OCI-LY7 (cell line): ENCODE measurements at places on chromosomes 5 and 9. TPM values are rescaled to one million over a fixed set of nuclear protein-coding genes. Genes with fewer than 3 reads are reported as not detected.
A peak's percentile ranks its signal among the peaks of the same experiment; 100 is the strongest.

DNA sequence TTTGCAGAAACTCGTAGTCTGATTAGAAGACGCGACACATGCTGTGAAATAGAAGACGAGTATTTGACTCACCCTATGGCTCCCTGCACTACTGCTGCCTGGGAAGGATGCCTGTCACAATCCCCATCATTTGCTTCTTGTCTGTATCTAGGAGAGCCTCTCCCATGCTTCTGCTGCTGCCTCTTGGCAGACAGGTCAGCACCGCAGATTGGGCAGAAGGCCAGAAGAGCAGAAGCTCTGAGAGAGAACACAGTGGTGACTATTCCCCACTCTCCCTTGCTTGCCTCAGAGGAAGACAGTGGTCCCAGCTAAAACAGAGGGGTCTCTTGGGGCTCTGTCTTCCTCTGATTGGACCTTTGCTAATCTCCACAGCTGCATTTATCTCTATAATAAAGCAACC, 84.0 kb upstream of the SMIM32 start:
- DNase-seq, result no peak

GRCh38 chr5:10583663-10584572, 20.0 kb downstream of the ANKRD33B start:
- DNase-seq, result peak; percentile 52

DNA sequence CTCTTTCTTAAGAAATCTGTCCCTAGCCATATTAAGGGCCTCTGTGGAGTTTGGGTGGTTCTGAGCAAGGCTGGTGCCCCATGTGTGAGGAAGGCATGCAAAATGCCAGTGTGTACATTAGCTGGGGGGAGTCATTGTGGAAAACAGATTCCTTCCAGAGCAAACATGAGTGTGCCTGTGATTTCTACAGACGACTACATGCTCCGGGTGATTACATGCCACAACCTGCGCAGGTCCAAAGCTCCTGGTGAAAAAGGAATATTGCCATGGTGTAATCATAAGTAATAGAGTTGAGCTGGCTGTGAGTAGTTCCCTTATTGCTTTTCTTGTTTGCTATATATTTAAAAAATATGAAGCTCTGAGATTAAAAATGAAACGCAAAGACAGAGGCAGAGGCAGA, 102.1 kb downstream of the ACER2 start:
- no peak for DNase-seq

DNA sequence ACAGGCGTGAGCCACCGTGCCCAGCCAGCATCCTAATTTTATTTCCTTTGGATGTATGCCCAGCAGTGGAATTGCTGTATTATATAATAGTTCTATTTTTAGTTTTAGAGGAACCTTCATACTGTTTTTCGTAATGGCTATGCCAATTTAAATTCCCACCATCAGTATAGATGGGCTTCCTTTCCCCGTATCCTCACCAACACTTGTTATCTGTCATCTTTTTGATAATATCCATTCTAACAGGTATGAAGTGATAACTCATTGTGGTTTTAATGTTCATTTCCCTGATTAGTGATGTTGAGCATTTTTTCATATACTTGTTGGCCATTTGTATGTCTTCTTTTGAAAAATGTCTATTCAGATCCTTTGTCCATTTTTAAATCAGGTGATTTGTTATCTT, 13.0 kb downstream of the F2R start:
- no peak for DNase-seq

DNA sequence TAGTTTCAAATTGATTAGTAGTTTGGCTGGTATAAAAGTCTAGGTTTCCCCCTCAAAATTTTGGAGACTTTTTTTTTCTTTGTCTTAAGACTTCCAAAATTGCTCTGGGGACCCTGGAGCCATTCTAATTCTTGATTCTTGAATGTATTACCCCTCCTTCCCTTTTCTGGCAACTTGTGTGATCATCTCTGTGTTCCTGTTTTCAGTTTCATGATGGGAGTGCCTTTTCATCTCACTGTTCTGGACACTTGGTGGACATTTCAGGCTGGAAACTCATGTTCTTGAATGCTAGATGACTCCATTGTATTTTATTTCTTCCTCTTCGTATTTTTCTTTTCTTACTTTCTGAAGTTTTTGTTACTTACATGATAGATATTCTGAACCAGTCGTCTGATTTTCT, 57.3 kb upstream of the LRRC70 start:
- DNase-seq, result peak; percentile 7

DNA sequence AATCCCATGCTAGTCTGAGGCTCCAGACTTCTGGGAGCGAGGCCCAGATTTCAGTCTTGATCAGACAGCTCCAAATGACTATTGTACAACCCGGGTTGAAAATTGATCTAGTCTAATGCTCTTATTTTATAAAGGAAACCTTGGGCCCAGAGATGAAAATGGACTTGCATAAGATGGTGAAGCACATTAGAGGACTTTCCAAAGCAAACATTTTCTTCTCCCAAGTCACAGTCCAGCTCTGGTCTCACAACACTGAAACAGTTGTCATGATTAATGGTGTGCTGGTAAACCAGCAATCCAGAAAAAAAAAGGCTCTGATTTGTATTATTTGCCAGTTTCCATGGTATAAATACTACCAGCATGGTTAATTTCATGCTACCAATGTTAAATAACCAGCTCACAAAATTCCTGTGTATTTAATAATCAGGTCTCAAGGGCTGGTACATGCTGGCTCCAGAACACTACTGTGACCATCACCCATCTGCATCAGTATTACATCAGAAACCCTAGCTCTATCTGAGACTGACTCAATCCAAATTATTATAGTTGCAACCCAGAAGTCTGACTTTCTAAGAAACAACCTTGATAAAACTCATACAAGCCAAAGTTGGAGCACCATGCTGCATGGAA, 32.5 kb upstream of the ABLIM3 start:
- no peak for DNase-seq

GRCh38 chr5:68251804-68252522, 36.4 kb downstream of the PIK3R1 start:
- no peak for DNase-seq

GRCh38 chr9:95497772-95498171, 19.0 kb downstream of the PTCH1 start:
- no peak for DNase-seq

DNA sequence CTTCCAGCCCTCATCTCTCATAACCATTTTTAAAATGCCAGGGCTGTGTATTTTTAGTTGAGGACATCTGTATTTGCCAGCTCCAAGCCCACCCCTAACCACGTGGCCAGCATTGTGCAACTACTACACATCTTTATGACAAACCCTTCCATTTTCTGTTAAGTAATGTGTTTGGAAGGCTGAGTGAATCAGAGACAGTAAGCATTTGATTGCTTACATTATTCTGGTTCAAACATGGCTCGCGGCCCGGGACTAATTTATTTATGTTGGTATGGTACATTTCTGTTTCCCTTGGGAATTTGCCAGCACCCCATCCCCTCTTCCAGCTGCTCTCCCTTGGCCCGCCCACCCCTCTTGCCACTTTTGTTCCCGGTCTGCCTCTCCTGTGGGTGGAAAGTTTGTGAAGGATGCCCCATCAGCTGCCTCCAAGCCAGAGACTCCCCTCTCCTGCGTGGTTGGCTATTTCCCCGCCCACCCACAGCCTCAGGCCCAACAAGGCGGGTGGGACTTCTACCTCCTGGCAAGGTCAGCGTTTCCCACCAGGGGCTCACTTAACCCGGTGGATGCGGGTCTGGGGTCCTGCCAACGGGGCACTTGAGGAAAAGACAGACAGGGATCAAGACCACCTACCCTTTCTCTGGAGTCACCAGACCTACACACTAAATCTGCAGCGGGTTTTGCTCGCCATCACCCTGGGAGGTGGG, 162.2 kb downstream of the HSD17B3 start:
- DNase-seq, result no peak

- DNase-seq, result no peak
Measured at GRCh38 chr5:58255386-58255785, 204.5 kb downstream of the PLK2 start.

GRCh38 chr9:136312436-136312835, 8.5 kb upstream of the CCDC187 start:
- DNase-seq, result peak; percentile 45

GRCh38 chr9:113309204-113309813, 6.1 kb upstream of the RNF183 start:
- peak; percentile 44 for DNase-seq

DNA sequence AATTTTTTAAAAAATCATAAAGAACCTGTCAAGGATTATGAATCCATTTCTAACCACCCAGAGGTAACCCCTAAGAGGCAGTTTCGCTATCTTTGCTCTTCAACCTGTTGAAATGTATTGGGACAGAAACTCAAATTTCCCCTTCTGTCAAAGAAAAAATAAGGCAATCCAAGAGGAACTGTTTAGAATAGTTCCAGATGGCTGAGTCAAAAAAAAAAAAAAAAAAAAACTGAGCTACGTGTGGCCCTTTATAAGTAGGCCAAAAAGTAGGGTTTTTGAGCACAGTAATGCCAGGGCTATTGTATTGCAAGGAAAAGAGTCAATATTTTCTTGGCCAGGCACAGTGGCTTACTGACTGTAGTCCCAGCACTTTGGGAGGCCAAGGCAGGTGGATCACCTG, 94.9 kb downstream of the RAD23B start:
- DNase-seq, result no peak

RNF44 gene
- total RNA-seq, result 164 and 207 TPM in 2 replicates

CXXC5 gene
- 26.7 and 30.4 TPM in 2 replicates for total RNA-seq

DIRAS2 gene
- not detected in 2 replicates for total RNA-seq

CDK7 gene
- 22.5 and 33.1 TPM in 2 replicates for total RNA-seq

C1QTNF3 gene
- 3.6 and 4.2 TPM in 2 replicates for total RNA-seq

THBS4 gene
- total RNA-seq, result 3.9 and 4.2 TPM in 2 replicates

STPG3 gene
- 1.7 and 2.7 TPM in 2 replicates for total RNA-seq

GDA gene
- not detected in 2 replicates for total RNA-seq
